ENCODE measurements at places on chromosomes 1 and 21.
A peak's percentile ranks its signal among the peaks of the same experiment; 100 is the strongest.

- DNase-seq = no peak
Measured at GRCh38 chr1:76021846-76022245, 52.7 kb upstream of the ST6GALNAC3 start.

DNA sequence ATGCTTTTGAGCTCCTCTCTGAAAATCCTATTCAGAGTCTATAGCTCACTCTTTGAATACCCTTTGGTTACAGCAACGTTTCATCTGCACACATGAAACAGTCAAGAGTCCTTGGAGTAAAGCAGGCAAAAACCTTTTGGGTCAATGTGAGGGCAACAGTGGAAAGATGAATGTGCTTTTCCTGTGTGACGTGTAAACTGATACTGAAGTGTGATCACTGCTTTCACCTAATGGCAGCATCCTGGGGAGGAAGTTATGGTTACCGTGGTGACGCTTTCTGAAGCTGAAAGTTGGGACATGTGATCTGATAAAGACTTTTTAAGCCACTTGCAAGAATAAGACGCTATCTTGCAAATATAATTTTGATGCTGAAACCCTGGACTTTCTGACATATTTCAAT is 160.0 kb downstream of the SEC16B start:
- DNase-seq = no peak

DNA sequence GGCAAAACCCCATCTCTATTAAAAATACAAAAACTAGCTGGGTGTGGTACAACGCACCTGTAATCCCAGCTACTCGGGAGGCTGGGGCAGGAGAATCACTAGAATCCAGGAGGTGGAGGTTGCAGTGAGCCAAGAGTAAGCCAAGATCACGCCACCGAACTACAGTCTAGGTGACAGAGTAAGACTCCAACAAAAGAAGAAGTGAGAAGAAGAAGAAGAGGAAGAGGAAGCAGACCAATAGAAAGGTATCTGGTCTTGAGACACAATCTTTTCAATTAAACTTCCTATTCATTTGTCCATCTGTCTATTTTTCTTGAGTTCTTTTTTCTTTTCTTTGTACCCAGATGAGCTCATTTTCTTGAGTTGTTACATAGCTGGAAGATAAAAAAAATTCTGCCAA is 55.7 kb upstream of the ACADM start:
- no peak for DNase-seq

DNA sequence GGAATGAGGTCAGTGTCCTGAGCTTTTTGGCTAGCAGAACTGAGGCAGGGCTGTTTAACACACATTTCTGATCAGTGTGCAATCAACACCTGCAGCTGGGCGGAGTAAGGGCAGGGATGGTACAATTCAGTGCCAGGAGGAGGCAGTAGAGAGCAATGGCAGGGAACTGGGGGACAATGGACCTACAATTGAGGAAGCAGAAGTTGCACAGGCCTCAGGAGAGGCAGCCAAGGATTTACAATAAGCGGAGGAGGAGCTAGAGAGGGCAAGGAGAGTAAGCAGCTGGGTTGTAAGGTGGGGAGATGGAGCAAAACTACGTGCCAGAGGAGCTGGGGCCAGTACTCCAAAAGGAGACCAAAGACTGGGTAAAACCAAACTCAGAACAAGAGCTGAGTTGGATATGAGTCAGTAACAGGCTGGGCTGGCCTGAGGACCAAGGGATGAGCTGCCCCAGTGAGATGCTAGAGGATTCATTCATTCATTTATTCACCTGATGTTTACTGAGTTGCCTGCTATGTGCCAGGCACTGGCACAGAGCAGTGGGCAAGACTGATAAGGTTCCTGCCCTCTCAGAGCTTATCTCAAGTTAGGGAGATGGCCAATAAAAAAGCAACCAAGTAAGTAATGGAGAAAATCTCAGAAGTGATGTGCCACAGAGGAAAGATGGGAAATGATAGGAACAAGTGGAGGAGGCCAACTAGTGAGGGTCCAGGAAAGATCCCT is 10.4 kb upstream of the GALE start:
- peak; percentile 61 for DNase-seq

- DNase-seq = no peak
Measured at GRCh38 chr21:36879827-36880226, 86.6 kb downstream of the HLCS start.

GRCh38 chr1:231500666-231501065 is 27.8 kb upstream of the TSNAX start:
- no peak for DNase-seq

DNA sequence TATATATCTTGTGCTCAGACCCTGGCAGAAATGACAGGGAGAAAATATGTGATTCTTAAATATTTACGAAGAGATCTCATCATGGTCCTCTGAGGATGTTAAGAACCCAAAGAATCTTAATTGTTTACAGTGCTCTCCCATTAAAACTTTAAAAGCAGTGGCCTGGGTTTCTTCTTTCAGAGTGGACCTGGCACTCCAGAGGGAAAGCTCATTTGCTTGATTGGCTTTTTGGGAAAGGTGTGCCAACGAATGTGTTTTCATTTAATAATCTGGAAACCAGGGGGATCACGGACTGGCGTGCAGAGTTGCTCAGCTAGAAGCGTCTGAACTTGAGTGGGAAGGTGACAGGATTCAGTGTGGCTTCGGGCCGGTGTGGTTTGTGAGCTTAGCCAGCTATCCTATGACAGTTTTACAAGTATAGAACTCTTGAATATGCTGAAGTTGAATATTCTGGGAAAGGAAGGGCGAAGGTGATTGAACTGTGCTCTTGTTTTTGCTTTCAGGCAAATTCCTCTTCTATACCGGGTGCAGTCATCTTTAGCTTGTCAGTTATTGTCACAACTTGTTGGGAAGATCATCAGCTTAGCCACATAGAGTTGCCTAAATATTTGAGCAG is 154.8 kb downstream of the C1orf21 start:
- no peak for DNase-seq
